ENCODE measurements at places on chromosomes 12 and 14.
A peak's percentile ranks its signal among the peaks of the same experiment; 100 is the strongest.

DNA sequence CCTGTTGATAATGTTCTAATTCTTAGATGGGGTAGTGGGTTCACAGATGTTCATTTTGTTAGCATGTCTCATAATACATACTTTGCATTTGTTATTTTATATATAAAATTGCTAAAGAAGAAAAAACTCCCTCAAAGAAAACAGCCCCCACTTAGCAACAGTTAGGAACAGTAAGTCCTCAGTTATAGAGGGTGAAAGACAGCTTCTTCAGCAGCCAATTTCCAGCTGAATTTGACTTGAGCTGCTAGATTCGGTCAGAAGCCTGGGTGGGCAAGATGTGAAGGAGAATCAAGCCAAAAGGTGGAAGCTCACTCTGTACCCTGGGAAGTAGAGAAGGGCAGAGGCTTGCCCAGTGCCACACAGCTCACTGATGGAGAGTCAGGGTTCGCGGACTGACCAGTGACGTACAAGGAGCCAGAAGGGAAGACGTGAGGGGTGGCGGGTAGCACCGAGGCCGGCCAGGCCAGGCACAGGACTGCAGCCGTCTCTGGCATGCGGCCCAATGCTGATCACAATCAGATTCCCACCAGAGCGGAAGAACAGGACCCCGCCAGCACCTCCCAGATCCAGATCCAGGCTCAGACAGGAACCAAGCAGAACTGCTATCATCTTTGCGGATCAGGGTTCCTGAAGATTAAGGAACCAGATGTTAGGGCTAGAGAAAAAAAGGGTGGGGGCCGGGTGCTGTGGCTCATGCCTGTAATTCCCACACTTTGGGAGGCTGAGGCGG is 30.4 kb upstream of the VWF start:
- DNase-seq: no peak

GRCh38 chr12:99917711-99918402 is 66.9 kb downstream of the ANKS1B start:
- no peak for DNase-seq

DNA sequence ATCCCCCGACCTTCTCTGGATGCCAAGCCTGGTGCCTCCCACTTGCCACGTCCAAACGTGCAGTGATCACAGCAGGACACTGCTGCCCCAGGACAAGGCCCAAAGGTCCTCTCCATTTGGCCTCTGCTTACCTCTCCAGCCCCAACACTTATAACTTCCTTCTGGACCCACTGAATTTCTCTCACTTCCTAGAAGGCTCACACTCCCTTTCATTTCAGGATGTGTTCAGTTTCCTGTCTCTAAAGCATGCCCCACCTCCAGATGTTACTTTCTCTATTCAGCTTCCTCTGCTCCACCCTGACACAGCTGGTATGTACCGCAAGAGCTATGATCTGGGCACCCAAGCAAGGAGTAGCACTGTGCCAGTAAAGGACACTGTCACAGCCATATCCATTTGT is 33.0 kb downstream of the CDKL1 start:
- peak; percentile 63 for DNase-seq

DNA sequence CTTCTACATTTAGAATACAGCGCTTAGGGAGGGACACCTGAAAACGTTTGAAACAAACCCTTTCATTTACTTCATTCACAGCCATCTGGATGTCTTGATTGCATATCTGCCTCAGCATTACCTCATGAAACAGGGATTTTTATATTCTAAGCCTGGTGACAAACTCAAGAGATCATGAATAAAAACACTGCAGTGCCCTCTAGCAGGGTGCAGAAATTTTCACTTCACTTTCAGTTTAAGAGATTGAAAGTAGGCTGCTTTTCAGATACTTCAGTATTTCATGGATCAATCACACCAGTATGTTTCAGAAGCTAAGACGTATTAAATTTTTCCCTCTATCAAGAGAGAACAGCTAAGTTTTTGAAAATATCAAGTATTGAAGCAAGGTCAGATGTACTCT is 467.8 kb downstream of the MDGA2 start:
- no peak for DNase-seq

DNA sequence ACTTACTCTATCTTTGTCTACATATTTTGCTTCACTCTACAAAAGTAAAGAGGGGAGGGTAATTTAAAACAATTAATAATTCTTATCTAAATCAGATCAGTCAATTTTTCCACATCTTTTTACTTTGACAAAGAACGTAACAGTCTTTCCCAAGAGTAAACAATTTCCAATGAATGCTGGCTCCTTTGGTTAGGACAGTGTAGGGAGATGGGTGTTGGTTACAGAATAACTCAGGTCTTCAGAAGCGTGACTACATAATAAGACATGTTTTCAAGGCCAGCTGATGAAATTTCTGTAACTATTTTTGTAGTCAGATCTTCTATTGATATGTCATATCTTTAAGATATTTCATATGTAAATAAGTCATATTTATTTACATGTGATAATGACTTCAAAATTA is 183.0 kb upstream of the CAND1 start:
- no peak for DNase-seq

DNA sequence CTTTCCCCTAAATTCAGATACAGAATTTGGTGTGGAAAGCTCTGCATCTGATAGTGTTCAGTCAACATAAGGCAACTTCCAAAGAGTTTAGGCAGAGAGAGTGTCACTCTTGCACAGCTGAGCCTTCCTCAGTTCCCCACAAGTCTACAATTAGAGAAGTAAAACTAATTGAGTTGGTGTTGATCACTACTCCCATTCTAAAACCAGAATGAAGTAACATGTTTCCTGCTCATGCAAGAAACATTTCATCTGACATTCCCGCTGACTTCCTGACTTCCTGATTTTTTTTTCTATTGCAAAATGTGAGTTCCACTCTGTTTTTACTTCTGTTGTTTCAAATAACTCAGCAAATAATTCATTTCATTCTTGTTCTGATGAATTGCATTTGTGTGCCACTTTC is 271.0 kb downstream of the ALG10B start:
- no peak for DNase-seq

- no peak for DNase-seq
These were observed 15.8 kb downstream of the DIP2B start for GRCh38 chr12:50520416-50521207.

All from hematopoietic multipotent progenitor cell treated with erythropoietin and hydrocortisone succinate and interleukin-3 and kit ligand, for 15 days (in vitro differentiated cells).